ENCODE measurements at places on chromosomes 1 and 21.
A peak's percentile ranks its signal among the peaks of the same experiment; 100 is the strongest.

GRCh38 chr1:174954671-174955669 lies 44.8 kb upstream of the CACYBP start:
- DNase-seq = no peak

DNA sequence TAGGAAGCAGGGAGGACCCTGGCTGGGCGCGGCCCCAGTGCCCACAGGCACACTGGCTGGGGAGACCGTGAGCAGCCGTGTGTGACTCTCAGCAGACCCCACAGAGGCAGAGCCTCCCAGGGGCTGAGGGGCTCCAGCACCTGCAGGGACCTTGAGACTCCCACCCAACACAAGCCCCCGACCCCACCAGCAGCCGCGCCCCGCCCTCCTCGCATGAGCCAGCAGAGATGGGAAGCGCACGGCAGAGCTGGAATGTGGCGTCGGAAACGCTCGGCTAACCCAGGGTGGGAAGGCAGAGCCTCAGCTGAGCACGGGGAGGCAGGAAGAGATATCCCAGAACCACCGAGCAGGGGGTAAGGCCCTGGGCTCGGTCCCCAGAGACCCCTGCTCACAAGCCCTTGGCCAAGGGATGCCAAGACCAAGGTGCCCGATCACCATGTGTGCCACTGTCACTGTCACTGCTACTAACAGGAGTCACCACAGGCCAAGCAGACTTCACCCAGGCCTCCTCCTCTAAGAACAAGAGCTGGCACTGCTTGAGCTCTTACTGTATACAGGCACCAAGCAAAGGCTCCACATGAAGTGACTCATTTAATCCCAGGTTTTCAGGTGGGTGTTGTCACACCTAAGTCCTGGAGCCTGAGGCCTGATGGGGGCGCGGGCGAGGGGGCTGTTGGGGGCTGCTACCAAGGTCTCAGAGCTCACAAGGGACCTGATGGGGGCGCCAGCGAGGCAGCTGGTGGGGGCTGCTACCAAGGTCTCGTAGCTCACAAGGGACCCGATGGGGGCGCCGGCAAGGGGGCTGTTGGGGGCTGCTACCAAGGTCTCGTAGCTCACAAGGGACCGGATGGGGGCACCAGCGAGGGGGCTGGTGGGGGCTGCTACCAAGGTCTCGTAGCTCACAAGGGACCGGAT lies 20.1 kb downstream of the MEGF6 start:
- DNase-seq = no peak

- DNase-seq = no peak
Measured at GRCh38 chr1:17027900-17028299, 16.2 kb upstream of the ATP13A2 start.

- peak; percentile 34 for DNase-seq
Measured at GRCh38 chr1:181033128-181033798, 520 bp upstream of the MR1 start.

Measured in right renal pelvis (tissue), 4 donors.